Osteocyte (in vitro differentiated cells): ENCODE measurements at places on chromosomes 1 and 21. TPM values are rescaled to one million over a fixed set of nuclear protein-coding genes. Genes with fewer than 3 reads are reported as not detected.

GPR161 gene
- 36.8 and 38.5 TPM in 2 replicates for total RNA-seq

XPR1 gene
- 21.4 and 24.8 TPM in 2 replicates for total RNA-seq

BTBD8 gene
- total RNA-seq: 1.9 and 2.0 TPM in 2 replicates

PTGFR gene
- total RNA-seq: 2.5 and 3.0 TPM in 2 replicates

GRCh38 chr1:38671221-38671620 lies 188.4 kb downstream of the RRAGC start:
- H3K27ac ChIP-seq: no peak overlapping the region
- H3K4me1 ChIP-seq: no peaks in the 10 kb centered on the region
- DNase-seq: peak; percentile 4
- peaks cover 29% of the 10 kb centered on the region for H3K27me3 ChIP-seq
- no peaks in the 10 kb centered on the region for H3K36me3 ChIP-seq

- no peaks in the 10 kb centered on the region for H3K27me3 ChIP-seq
- H3K27ac ChIP-seq: no peak overlapping the region
- no peak overlapping the region for H3K4me3 ChIP-seq
- peaks cover 13% of the 10 kb centered on the region for H3K4me1 ChIP-seq
- H3K36me3 ChIP-seq: peaks cover 3% of the 10 kb centered on the region
These were observed 248.2 kb downstream of the KAZN start for GRCh38 chr1:14846688-14847087.

DNA sequence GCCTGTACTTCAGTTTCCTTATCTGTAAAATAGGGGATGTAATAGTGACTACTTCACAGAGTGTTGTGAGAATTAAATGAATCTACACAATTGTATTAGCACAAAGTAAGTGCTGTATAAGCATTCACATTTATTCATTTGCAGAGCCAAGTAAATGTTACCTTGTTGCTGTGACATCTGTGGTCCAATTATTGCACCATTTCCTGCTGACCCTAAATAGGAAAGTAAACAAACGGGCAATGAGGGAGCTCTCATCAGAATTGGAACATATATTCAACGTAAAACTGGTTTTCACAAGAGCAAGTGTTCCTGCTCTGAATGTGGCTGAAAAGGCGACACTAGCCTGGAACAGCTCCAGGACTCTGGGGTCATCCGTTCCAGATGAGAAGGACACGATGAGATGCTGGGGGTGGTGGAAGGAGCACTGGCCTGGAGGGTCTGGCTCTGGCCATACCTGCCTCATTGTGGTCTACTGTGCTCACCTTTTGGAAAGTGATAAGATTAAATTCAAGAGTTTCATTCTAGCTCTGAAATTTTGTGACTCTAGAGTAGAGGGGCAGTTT lies 34.5 kb downstream of the PROX1 start:
- no peak overlapping the region for H3K27ac ChIP-seq
- H3K4me3 ChIP-seq: no peak overlapping the region
- H3K36me3 ChIP-seq: no peaks in the 10 kb centered on the region
- peaks cover 5% of the 10 kb centered on the region for H3K27me3 ChIP-seq
- no peaks in the 10 kb centered on the region for H3K4me1 ChIP-seq

- no peaks in the 10 kb centered on the region for H3K27me3 ChIP-seq
- no peaks in the 10 kb centered on the region for H3K36me3 ChIP-seq
- DNase-seq: no peak
- no peak overlapping the region for H3K4me3 ChIP-seq
- no peak overlapping the region for H3K27ac ChIP-seq
These were observed 4.1 kb downstream of the WARS2 start for GRCh38 chr1:119136401-119136800.

GRCh38 chr1:157233131-157233530 lies 94.9 kb upstream of the ETV3 start:
- no peaks in the 10 kb centered on the region for H3K36me3 ChIP-seq
- H3K27ac ChIP-seq: no peak overlapping the region
- H3K27me3 ChIP-seq: peaks cover 3% of the 10 kb centered on the region
- H3K4me3 ChIP-seq: no peak overlapping the region

DNA sequence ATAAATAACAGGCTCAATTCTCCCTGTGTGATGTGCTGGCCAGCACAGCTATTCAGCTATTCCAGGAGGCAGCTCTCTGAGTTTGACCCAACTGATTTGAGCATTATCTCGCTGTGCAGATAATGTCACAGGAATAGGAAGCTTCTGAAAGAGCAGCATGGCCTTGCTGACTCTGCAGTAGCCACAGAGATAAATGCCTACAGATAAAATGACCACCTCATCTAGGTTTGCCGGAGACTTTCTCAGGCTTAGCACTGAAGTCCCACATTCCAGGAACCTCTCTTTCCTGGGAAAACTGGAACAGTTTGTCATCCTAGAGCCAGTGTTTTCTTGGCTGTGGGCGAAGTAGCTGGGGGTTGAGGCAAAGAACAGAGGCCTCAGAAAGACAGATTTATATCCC lies 98.9 kb downstream of the MRPL39 start:
- DNase-seq: no peak
- H3K27ac ChIP-seq: no peak overlapping the region
- H3K27me3 ChIP-seq: no peaks in the 10 kb centered on the region
- no peak overlapping the region for H3K4me3 ChIP-seq
- H3K36me3 ChIP-seq: no peaks in the 10 kb centered on the region

- peaks cover 3% of the 10 kb centered on the region for H3K4me1 ChIP-seq
- no peak overlapping the region for H3K4me3 ChIP-seq
- H3K27me3 ChIP-seq: no peaks in the 10 kb centered on the region
- peaks cover 17% of the 10 kb centered on the region for H3K36me3 ChIP-seq
- no peak overlapping the region for H3K27ac ChIP-seq
These were observed 25.5 kb downstream of the CD58 start for GRCh38 chr1:116545359-116545705.

GRCh38 chr1:3671371-3672180 lies 19.3 kb downstream of the TP73 start:
- H3K4me3 ChIP-seq: no peak overlapping the region
- no peaks in the 10 kb centered on the region for H3K36me3 ChIP-seq
- no peak overlapping the region for H3K27ac ChIP-seq
- DNase-seq: no peak

DNA sequence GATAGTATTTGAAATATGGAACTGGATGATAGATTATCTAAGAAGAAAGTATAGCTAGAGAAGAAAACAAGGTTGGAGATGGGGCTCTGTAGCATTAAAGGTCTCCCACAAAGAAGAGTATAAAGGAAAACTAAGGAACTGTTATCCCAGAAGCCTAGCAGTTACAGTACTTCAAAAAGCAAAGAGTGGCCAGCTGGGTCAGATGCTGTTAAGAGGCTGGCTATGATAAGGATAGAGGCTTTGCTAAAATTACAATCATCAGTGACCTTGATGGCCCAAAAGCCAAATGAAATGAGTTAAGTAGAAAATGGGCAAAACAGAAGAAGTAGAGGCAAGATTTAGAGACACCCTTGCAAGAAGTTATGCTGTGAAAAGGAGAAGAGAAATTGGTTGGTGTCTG lies 25.1 kb upstream of the ANGPTL1 start:
- no peak for DNase-seq
- H3K27ac ChIP-seq: no peak overlapping the region
- no peak overlapping the region for H3K4me3 ChIP-seq
- H3K4me1 ChIP-seq: no peaks in the 10 kb centered on the region

DNA sequence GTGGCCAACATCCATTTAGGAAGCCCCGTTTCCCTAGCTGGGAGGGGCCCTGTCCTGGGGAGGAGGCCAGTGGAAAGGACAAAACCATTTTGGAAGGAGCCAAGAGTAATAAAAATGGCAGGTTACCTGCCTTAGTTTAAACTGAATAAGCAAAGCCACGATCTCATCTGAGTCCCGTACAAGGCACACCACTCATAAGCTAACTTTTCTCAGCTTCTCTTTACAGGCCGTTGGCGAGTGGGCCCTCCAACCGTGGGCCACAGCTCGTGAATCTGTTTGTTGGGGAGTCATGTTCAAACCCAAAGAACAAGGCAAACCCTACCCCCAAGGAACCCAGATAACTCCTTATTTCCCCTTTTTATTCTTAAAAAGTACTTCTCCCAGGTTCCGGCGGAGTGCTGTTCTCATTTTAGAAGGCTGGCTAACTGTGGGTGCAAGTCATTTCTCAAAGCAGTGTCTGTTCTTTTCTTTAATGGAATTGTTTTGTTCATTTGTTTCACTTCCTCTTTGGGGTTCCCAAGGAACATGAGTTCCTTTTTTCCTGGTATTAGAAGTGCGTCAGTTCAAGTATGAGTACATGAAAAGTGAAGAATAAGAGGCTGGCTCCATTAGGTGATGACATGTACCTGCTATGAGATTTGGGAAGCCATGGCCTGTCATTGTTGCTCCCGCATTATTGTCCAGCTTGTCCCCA lies 89.0 kb downstream of the PSMG1 start:
- H3K4me3 ChIP-seq: no peak overlapping the region
- peaks cover 3% of the 10 kb centered on the region for H3K27me3 ChIP-seq
- H3K4me1 ChIP-seq: peaks cover 6% of the 10 kb centered on the region
- no peak for DNase-seq
